HuH-7 (cell line): ENCODE measurements at places on chromosomes 11 and 22.

DNA sequence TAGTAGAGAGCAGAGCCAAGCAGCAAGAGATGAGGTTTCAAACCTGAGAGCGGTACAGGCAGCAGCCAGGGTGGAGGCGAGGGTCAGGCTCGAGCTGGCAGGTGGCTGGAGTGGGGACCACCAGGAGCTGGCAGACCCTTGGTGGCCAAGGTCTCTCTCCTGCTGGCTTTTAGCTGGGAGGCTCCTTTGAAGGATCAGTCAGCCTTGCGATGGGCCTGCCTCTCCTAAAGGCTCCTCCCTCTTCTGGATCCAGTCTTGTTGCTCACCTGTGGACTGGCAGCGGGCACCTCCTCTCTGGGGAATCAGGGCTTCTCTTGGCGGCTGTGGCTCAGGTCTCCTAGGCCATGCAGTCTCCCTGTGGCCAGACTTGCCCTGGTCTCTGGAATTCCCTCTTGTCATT, 24.8 kb downstream of the TPST2 start:
- no peak for DNase-seq

DNA sequence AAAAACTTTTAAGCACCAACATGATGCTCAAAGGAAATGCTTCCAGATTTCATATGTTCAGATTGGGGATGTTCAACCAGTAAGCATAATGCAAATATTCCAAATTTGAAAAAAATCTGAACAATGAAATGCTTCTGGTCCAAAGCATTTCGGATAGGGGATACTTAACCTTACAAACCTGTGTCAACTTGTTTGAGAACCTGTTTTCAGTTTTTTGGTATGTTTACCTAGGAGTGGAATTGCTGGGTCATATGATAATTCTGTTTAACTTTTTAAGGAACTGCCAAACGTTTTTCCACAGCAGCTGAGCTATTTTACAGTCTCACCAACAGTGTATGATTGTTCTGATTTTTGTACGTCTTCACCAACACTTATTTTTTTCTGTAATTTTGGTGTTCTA, 23.7 kb downstream of the FAR1 start:
- no peak for DNase-seq

- no peak for DNase-seq
These were observed 157.0 kb downstream of the BRD1 start for GRCh38 chr22:49670456-49671330.

DNA sequence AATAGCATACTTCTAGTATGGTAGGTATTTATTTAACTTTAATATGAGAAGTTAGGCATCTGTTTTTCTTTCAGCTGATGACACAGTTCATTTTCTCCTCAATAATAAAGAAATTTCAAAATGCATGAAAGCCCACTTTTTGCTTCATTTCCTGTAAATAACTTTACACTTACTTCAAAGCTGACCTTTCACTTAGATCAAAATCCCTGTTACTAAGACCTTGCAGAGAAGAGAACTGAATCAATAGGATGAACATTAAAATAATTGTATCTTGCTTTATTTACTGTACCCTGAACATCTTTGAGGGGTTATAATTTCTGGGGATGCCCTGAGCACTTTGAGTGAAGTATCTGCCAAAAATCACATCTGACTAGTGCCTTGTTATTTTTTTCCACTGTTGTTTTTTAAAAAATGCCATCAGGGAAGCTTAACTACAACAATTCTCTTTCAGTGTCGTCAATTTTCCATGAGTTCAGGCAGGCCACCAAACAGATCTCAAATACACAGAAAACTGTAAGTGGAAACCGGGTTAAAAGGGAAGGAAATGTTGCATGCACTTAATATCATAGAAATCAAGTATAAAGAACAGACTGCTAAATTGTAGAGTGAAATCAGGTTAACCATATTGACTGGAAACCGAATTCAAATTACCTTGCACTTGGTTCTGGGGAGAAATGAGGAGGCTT, 206.2 kb downstream of the MAML2 start:
- no peak for DNase-seq

GRCh38 chr11:114317787-114318137, 21.6 kb downstream of the NNMT start:
- DNase-seq: no peak

- DNase-seq: no peak
These were observed 16.0 kb upstream of the FEZ1 start for GRCh38 chr11:125512106-125512505.
